ENCODE measurements at places on chromosomes 6 and 20.

DNA sequence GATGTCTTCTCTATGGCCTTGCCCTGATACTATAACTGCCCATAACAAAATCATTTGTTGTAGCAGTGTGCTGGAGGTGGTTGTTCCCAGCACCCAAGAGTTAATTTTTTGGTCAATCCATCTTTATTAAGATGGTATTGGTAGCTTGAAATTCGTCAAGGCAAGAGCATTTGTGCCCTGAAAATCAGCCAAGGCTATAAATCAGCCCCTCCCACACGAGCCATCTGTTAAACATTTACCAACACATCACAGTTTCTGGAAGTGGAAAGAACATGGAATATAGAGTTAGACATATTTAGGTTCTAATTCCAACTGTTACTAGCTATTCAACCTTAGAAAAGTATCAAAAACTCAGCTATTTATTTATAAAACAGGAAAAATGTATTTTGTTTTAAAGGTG lies 888.4 kb upstream of the GJE1 start:
- no peak for DNase-seq

DNA sequence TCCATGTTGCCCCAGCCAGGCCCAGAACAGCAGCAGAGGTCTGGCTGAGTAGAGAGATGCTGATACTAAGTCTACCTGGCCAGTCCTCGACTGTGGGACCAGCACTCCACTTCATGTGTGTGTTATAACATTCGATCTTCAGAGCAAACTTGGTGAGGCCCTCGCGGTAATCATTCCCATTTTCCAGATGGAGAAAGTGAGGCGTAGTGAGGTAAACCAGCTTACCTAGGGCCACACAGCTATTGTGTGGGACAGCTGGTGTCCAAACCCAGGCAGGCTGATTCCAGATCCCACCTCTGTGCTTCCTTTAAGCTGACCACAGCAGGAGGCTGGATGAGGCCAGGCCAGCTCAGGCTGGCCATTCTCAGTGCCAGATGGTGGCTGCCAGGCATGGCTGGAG lies 47.7 kb upstream of the SLC32A1 start:
- DNase-seq, result no peak

GRCh38 chr6:3410385-3411360 lies 46.2 kb downstream of the SLC22A23 start:
- peak; percentile 52 for DNase-seq

- DNase-seq, result no peak
Measured at GRCh38 chr6:82195619-82196018, 51.9 kb downstream of the IBTK start.

GRCh38 chr6:84150705-84151104 lies 76.7 kb downstream of the CEP162 start:
- DNase-seq, result no peak

DNA sequence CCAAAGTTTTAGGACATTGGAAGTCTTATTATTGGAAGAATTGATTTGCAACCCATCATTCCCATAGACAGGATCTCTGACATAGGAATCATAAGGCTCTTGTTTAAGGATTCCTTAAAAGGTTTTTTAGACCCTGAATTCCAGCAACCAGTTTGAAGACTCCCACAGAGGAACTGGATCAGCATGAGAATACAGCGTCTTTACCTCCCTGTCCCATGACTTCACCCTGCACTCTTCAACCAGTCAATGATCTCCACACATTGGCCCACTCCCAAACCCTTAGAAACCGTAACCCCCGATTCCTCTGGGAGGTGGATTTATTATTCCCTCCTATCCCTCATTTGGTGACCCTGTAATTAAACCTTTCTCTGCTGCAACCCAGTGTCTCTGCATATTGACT lies 150.7 kb upstream of the PLCB4 start:
- peak; percentile 42 for DNase-seq

- no peak for DNase-seq
Measured at GRCh38 chr6:9208966-9209365, 773.6 kb upstream of the SLC35B3 start.

GRCh38 chr20:57392512-57393271 lies 1.5 kb downstream of the RBM38 start:
- DNase-seq, result no peak

- DNase-seq, result no peak
Measured at GRCh38 chr6:82381278-82381677, 17.7 kb downstream of the TPBG start.

GRCh38 chr6:30922447-30922852 lies 8.4 kb downstream of the VARS2 start:
- no peak for DNase-seq

- no peak for DNase-seq
Measured at GRCh38 chr6:27128311-27129094, 119.0 kb upstream of the PRSS16 start.

- DNase-seq, result no peak
Measured at GRCh38 chr20:63657260-63657936, 714 bp upstream of the RTEL1 start.

DNA sequence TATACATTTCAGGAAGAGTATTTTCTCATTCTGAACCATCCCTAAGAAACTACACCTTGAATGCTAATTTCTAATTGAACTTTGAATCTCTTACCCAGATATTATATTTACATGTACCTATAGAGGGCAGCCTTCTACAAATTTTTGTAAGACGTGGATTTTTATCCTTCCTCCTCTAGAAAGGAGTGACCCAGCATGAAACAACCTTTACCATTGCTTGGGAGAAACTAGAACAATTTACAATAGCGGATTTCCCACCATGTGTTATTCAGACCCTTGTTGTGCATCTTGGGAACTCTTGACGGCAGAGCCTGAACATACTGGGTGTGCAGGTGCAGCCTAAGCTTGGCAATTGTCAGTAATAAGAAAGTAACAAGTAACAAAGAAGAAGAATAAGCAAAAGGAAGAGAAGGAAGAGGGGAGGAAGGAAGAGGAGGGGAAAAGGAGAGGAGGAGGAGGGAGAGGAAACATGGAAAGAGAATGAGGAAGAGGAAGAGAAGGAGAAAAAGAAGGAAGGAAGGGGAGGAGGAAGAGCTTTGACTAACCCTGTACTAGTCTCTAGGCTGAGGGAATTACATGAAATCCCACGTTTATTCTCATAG lies 10.8 kb upstream of the TAAR1 start:
- no peak for DNase-seq

GRCh38 chr6:19638931-19639330 lies 198.2 kb upstream of the ID4 start:
- DNase-seq, result no peak

GRCh38 chr6:149012040-149012545 lies 265.3 kb downstream of the UST start:
- DNase-seq, result no peak

GRCh38 chr6:166955865-166956443 lies 396 bp downstream of the RNASET2 start:
- peak; percentile 9 for DNase-seq

- DNase-seq, result no peak
Measured at GRCh38 chr20:19588241-19588640, 169.8 kb upstream of the RIN2 start.

GRCh38 chr20:19786311-19786710 lies 28.3 kb downstream of the RIN2 start:
- no peak for DNase-seq

DNA sequence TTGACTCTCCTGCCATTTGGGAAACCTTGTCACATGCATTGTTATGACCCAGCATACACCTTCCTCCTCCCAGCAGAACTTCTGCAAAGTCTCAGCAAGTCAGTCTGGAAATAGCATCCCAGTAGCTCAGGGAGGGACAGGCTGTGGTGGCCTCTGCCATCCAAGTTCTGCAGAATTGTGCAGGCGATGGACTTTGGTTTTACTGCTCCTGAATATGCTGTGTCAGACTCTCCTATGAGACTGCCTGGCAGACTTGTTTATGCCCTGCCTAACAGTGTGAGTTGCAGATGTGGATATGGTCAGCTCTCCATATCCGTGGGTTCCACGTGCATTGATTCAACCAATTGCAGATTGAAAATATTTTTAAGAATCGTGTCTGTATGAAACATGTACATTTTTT lies 52.8 kb downstream of the SNRNP48 start:
- DNase-seq, result no peak

GRCh38 chr6:113936093-113936934 lies 34.6 kb downstream of the HDAC2 start:
- DNase-seq, result peak; percentile 32

- DNase-seq, result no peak
Measured at GRCh38 chr6:73314577-73315492, 39.2 kb downstream of the DPPA5 start.

- DNase-seq, result no peak
Measured at GRCh38 chr20:56711018-56711417, 81.9 kb downstream of the TFAP2C start.

GRCh38 chr6:157627195-157627966 lies 195.7 kb upstream of the SNX9 start:
- no peak for DNase-seq

DNA sequence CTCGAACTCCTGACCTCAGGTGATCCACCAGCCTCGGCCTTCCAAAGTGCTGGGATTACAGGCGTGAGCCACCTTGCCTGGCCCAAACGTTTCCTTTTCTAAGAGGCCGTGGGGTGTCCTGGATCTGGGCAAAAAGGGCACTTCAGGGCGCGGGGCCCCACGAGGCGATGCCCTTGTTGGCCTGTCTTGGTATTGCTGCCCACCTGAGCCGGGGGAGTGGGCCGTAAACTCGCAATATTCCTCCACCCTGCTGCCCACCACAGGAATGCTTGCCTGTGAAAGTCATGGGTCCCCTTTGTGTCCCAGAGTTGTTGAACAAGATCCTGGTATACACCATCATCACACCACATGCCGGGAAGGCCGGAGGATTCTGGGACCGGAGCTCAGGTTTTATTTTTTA lies 49.0 kb downstream of the SSR1 start:
- DNase-seq, result no peak

DNA sequence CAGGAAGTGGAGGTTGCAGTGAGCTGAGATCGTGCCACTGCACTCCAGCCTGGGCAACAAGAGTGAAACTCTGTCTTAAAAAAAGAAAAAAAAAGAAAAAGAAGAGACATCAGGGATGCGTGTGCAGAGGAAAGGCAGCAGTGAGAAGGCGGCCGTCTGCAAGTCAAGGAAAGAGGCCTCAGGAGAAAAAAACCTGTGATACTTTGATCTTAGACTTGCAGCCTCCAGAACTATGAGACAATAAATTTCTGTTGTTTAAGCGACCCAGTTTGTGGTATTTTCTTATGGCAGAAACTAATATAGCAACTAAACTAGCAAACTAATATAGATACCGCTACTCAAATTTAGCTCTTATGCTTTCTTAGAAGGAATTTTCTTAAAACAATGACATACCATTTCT lies 36.1 kb downstream of the FGD2 start:
- no peak for DNase-seq

DNA sequence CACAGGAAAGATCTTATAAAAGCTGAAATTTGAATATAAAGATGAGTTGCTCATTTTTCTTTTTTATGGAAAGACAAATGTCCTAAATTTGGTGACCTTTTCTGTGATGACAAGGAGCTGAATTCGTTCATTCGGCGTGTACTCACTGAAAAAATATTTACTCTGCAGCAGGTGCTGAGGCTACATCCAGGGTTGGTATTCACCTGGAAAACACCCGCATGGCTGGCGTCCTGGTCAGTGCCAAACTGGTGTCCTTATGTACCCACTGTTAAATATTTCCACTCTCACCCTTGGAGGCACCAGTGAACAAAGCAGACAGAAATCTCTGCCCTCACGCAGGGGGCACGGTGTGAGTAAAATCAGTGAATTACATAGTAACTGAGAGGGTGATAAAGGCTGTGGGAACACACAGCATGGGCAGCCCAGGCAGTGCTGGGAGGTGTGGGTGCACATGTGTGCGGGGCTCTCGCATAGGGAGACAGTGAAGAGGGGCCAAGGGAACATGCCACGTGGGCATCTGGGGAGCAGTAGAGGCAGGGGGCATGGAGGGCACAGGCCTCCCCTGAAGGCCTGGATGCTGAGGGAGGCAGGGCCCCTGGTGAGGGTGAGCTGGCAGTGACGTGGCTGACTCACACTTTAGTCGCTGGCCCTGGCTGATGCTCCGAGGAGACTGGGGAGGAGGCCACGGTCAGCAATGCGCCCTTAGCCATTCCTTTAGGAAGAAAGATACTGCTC lies 89.7 kb downstream of the INSM1 start:
- DNase-seq, result no peak

DNA sequence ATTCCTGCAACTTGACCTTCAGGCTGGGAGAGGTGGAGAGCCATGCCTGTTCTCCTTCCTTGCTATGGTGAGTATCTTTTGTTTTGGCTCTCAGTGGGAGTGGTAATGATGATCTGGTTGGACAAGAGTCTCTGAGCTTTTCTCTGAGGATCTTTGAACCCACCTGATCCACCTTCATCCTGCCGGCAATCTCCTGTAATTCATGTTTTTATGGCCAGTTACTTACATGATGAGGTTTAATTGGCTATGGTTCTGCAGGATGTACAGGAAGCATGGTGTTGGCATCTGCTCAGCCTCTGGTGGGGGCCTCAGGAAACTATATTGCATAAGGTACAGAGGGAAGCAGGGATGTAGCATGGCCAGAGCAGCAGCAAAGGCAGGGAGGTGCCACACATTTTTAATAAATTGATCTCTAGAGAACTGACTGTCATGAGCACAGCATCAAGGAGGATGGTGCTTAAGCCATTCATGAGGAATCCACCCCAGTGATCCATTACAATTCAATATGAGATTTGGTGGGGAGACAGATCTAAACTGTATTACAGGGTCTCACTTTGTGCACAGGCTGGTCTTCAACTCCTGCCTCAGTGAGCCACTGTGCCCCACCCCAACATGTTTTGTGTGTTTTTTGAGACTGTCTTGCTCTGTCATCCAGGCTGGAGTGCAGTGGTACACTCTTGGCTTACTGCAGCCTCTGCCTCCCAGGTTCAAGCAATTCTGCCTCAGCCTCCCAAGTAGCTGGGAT lies 10.0 kb downstream of the HSPA1B start:
- no peak for DNase-seq

GRCh38 chr20:62493253-62493885 lies 17.6 kb upstream of the GATA5 start:
- DNase-seq, result no peak

DNA sequence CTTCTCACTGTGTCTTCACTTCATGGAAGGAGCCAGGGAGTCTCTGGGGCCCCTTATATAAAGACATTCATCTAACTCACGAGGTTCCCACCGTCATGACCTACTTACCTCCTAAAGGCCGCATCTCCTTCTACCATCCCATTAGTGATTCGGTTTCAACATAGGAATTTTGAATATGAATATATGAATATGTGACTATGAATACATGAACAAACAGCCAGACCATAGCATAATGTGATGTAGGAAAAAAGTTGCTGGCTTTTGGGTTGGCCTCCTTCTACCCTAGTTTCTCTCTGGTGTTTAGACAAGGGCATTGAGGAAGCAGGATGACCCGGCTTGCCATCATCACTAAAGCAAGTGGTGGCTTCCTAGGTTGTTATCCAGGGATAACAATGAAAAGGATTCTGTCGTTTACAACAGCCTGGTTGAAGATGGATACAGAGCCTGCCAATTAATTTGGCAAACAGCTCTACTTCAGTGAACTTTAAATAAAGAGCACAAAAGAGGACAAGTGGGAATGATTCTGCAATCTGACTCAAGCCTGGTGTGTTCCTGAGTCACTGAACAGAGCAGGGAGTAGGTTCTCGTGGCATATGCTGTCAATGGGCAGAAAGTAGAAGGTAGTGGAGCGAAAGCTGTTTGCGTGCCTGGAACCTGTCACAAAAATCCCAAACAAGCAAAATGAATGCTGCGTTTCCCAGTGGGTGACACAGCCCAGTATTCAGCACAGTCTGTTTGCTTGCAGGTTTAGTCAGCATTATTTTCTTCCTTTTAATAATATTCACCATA lies 44.0 kb upstream of the DOK5 start:
- DNase-seq, result no peak

- DNase-seq, result no peak
Measured at GRCh38 chr6:134951494-134952263, 1.8 kb upstream of the ALDH8A1 start.

GRCh38 chr20:53898556-53898931 lies 171.8 kb downstream of the BCAS1 start:
- DNase-seq, result no peak
